ENCODE measurements at places on chromosomes 5 and 9.

DNA sequence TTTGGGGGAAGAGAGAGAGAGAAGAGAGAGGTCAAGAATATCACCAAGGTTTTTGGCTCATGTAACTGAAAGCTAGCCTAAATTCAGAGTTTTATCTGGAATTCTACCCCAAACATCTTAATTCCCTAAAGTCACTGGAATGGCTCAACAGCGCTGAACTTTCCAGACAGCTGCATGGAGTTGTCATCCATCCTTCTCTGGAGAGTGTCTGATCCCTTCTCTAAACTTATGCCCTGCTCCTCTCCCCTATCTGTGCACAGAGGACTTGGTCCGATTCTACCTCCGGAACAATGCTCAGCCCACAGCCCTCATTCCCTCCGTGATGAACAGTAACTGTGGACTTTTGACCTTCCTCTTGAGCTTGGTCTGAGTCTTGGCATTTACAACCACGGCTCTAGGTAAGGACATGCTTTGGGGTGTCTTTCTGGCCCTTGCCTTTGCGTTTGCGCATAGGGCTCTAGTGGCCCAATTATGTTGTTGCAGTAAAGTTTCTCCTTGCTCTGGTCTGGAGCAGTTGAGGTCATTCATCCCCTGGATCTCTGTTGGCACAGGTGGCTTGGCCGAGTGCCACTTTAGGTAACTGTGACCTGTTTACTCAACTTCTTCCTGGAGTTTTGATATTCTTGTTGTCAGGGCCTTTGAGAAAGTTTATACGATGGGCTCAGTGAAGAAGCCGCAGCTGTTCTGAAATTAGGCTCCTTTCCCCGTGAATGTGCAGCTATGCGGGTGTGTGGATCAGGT lies 18.3 kb upstream of the CD180 start:
- peak; percentile 11 for DNase-seq

GRCh38 chr9:37551888-37552287 lies 24.3 kb downstream of the FBXO10 start:
- no peak for DNase-seq

DNA sequence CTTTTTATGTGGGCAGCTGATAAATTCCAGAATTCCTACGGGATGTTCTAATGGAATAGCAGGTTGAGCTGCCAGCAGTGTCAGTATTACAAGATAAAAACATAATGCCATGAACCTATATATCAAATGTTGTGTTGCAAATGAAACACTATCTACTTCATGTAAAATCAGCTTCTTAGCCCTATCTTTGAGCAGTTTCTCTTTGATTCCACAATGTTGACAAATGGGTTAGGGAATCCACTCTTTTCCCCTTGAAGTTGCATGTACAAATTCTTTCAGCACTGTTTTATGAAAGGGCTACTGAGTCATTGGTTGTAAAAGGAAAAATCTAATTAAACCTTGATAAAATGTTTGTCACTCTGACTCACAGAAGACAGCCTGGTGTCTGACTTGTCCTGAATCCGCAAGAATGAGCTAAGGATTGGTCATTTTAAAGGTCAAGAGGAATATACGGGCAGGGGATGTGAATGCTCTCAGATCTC lies 950.6 kb upstream of the NUDT12 start:
- DNase-seq = peak; percentile 38

DNA sequence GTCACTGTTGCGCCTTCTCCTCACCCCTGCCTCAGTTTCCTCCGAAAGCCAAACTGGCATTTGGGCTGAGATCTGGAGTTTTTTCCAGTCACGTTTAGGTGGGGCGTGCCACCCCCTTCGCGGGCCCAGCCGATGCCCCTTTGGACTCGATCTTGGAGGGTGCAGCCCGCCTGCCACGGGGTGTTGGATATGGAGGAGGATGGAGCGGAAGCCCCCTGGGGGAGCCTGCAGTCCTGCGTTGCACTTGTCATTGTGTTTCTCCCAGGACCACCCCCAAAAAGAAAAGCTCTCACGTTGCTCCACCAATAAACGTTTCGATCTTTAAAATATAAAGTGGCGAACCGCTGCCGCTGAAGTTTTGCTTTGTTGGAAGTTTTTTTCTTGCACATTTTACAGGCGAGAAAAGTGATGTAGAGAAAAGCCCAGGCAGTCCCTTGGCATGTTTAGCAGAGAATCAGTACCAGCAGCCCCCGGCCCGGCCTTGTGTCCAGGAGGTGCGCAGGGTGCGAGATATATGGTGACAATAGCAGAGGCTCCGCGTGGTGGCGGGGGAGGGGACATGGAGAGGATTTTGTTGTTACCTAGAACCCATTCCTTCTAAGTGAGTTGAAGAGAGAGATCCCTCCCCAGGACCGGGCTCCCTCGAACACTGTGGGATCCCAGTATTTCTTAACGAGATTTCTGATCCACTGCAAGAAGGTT lies 681 bp downstream of the F2R start:
- DNase-seq = no peak

DNA sequence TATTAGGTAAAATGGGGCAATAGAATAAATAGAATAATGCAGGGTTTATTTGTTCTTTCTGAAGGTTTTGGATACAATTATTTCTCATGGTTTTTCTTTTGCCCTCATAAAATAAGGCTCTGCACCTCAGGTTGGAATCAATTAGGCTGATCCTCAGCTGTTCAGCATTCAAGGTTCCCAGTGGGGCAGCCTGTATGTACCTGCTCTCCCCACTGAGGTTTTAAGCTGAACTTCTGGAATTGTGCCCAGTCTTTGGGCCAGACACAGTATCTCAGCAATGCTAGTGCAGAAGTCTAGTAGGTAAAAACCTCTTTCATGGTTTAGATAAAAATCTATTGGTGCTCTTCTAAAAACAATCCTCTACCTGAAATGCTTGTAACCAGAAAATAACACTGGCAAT lies 98.0 kb downstream of the EDIL3 start:
- DNase-seq = no peak

- DNase-seq = peak; percentile 50
Measured at GRCh38 chr9:131677444-131678180, 62.3 kb downstream of the RAPGEF1 start.

- no peak for DNase-seq
Measured at GRCh38 chr9:91628892-91629291, 205.3 kb upstream of the NFIL3 start.

DNA sequence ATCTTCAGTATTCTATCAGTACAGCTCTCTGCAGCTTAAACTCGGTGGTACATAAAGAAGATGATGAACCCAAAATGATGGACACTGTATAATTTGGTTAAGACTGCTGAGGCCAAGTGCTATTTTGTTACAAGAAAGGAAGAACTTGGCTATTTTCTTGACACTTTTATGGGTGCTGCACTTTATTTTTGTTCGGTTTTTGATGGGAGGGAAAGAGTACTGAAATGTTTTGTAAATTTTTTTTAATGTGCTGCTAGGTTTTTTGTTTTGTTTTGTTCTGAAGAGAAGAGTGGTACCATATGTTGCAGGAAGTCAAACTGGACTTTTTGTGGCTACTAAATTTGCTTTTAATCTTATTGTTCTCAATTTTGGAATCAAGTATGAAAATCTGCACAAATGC lies 26.7 kb downstream of the CDC37L1 start:
- DNase-seq = no peak

GRCh38 chr5:95026718-95027117 lies 258.2 kb downstream of the MCTP1 start:
- no peak for DNase-seq

DNA sequence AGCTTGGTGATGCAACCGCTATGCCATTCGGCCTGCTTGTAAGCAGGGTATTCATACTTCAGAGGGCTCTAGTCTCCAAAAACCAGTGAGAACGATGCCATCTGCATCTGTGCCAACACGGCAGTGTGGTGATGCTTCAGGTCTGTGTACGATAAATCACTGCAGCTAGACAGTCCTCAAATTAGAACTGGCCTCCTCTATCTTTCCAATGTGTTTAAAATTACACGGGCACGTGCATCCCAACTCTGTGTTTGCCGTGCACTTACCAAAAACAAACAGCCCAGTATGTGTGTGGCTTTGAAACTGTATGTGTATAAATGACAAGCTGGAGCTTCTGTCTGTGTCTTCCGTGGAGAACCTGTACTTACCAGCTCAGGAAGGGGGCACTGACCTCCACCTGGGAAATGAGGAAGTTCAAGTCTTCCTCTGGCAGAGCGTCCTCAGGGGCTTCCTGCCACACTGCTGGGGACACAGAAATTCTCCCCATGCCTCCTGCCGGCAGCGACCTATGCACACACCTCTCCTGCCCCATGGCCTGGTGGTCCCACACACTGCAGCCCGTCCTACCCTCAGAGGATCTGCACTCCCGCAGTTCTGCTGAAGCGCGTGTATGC lies 12.3 kb downstream of the MED10 start:
- DNase-seq = no peak

DNA sequence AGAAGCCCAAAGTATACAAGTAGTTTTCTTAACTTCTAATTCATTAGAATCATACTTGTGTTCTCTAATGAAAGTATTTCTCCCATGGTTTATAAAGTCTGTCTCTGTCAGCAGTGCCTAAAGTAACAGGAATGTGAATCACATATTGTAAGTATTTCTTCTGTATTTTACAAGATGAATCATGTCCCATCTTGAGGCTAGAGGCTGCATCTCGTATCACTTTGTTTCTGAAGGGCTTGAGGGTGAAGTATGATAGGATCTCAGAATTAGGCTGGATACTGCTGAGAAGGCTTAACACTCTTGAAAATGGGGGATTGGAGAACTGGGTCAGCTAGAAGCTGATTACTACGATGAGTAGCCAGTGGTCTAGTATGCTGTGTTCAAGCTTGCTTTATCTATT lies 242.2 kb upstream of the ACTBL2 start:
- DNase-seq = peak; percentile 75

DNA sequence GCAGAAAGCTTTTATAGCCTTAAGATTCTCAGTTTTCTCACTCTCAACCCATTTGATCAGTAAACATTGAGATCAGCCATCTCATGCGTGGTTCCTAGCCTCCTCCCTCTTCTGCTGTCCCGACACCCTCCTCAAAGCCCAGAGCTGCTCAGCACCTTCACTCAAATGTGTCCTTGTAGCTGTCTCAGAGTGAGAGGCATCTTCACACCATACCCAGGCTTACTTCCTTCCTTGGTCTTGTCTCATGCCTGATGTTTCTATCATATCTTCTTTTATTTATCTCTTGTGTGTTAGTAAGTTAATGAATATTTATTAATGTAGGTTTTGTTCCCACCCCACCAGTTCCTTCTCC lies 72.4 kb upstream of the SNX2 start:
- DNase-seq = no peak

GRCh38 chr9:104982543-104982942 lies 54.6 kb upstream of the ABCA1 start:
- DNase-seq = no peak

DNA sequence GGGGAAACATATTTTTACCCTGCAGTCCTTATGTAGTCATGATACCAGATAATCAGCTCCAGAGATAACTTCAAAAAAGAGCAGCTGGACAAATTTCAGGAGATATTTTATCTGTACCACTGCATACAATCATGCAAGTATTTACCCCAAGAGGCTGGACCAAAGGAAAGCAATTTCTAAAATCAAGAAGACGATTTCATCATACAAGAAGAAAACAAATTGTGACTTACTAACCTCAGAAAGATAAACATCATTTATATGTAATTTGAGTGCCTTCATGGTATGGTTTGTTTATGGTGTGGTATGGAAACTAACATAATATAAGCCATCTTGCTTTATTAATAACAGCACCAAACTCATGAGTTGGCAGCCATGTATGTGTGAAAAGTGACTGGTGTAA lies 603.6 kb downstream of the PSAT1 start:
- DNase-seq = no peak

DNA sequence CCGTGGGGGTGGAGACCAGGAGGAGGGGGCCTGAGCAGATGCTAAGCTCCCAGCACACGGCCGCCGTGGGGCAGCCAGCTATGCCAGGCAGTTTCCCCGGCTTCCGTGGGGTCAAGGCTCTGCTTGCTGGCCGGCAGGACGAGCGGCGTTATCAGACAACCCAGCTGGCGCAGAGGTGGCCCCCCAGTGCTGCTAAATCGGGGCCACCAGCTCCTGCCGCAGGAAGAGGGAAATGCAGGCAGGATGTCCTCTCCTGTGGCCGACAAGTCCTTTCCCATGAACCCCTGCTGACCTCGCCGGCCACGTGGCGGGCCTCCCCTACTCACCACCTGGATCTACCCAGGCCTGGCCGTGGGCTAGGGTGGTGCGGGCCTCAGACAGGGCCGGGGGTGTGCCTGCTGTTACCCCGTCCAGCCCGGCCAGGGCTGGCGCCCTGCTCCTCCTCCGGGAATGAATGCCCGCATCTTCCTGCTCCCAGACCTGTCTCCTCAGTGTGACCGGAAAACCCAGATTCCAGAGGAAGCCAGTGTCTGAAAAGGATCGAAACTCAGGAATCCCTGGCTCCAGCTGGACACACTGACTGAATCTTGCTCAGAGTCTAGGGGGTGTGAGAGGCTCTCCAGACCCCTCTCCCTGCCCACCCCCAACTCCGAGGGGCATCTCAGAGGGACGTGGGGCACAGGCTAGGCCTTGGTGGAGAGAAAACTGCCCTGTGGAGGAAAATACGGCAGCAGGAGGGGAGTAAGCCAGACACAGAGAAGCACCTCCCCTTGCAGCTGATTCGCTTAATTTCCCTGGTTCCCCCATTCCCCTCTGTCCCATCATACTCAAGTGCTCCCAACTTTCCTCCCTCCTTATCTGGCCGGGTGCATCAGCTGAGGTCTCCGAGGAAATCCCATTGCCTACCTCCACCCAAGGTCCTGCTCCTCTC lies 3.9 kb downstream of the FLT4 start:
- DNase-seq = no peak

- DNase-seq = no peak
Measured at GRCh38 chr5:100708645-100709171, 173.5 kb downstream of the FAM174A start.

DNA sequence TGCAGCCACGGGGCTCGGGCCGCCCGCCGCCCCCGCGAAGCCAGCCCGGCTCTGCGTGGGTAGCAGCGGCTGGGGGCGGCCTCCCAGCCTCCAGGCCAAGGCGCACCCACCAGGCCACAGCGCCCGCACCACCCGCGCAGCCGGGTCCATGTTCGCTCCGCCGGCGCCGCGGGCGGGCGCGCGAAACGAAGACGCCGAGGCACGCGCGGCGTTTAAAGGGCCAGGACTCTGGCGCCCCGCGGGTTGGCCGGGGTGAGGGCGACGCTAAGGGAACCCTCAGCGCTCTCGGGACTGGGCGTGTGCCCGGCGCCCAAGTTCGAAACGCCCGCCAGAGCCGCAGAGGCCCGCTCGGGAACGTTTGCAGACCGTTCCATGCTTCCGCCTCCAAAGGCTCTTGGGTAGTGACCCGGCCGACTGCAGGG lies at the start of gene PTGES2:
PTGES2 (minus strand) TSS at position 162 of the 422 bp plus-strand sequence; CDS start at position 150, 12 bp downstream.
- peak; percentile 50 for DNase-seq
